NCI-H1417 treated with DMSO at 0.1 percent for 48 hours (cell line): ENCODE measurements at places on chromosomes 4 and X.

- no peak for DNase-seq
These were observed 182.2 kb upstream of the KIT start for GRCh38 chr4:54475546-54475945.

GRCh38 chr4:128980816-128981326, 112.5 kb downstream of the SCLT1 start:
- DNase-seq: no peak

GRCh38 chr4:14615671-14616070, 386.6 kb upstream of the CPEB2 start:
- no peak for DNase-seq

DNA sequence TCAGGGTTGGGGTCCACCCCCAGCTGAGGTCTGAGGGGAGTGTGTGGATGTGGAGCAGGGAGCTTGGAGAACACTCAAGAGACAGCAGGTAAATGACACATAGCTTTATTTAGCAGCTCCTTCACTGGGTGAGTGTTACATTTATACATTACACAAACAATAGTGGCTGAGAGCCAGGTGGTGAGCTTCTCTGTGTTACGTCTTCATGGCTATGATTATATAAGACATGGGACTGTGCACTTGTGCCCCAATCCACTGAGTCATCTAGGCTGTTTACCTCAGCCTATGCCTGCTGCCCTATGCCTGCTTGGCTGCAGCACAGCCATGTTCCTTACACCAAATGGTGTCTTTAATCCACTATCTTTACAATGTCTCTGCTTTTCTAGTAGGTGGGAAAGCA, 459.6 kb downstream of the AFF2 start:
- DNase-seq: no peak

- no peak for DNase-seq
These were observed 5.6 kb upstream of the HOPX start for GRCh38 chr4:56686537-56687231.

DNA sequence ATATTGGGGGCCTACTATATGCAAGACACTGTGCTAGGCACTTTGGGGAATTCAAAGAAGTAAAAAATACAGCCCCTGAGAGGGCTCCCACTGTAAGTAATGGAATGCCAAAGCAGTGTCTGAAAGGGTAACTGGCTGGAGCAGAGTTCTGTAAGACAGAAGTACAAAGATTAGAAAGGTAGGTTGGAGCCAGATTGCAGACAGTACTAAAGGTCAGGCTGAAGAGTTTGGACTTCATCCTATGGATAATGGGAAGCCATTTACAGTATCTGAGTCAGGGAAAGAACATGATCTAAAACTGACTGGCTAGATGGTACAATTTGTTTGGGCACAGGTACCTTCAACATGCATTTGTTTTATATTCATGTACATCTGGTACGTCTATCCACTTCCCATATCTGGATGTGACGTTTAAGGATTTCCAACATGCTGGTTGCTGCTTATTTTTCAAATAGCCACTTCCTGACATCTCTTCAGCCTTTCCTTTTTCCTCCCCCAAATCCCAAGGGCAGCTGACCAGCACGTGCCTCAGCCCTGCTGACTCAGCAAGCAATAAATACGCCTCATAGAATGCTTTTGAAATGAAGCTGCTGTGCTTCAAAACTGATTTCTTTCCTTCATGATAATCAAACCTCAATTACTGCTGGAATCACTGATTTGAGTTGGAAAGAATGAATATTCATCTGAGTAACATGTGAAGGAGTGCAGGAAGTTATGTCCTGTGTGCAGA, 9.5 kb downstream of the ENOX2 start:
- DNase-seq: no peak

DNA sequence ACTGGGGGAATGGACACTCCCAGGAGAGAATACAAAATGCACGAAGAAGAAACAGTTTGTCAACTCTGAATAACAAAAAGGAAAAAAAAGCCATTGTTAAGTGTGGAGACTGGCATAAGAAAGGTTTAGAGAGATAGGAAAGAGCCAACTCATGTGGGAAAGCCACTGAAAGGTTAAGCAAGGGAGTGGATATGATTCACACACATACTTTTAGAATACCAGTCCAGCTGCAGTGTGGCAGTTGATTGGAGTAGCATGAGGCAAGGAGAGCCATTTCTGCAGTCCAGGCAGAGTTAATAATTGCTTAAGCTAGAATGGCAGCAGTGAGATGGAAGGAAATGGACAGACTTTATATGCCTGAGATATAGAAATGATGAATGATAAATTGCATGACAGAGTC, 36.9 kb upstream of the ADAD1 start:
- no peak for DNase-seq

GRCh38 chr4:150493851-150494250, 88.1 kb upstream of the MAB21L2 start:
- DNase-seq: no peak
